ENCODE measurements at places on chromosomes 1 and 21.

DNA sequence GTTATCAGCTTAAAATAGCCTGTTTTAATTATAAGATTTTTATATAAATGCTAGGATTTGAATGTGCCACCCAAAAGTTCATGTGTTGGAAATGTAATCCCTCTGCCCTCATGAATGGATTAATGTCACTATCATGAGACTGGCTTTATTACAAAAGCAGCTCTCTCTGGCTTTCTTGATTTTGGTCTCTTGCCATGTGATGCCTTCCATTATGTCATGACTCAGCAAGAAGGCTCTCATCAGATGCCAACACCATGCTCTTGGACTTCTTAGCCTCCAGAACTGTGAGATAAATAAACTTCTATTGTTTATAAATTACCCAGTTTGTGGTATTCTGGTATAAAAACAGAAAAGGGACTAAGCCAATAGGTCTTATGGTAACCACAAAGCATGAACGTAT, 6.9 kb upstream of the PRSS38 start:
- no peak for DNase-seq

- peak; percentile 86 for DNase-seq
Observed at GRCh38 chr21:41615613-41616012, 107.7 kb upstream of the TMPRSS2 start.

DNA sequence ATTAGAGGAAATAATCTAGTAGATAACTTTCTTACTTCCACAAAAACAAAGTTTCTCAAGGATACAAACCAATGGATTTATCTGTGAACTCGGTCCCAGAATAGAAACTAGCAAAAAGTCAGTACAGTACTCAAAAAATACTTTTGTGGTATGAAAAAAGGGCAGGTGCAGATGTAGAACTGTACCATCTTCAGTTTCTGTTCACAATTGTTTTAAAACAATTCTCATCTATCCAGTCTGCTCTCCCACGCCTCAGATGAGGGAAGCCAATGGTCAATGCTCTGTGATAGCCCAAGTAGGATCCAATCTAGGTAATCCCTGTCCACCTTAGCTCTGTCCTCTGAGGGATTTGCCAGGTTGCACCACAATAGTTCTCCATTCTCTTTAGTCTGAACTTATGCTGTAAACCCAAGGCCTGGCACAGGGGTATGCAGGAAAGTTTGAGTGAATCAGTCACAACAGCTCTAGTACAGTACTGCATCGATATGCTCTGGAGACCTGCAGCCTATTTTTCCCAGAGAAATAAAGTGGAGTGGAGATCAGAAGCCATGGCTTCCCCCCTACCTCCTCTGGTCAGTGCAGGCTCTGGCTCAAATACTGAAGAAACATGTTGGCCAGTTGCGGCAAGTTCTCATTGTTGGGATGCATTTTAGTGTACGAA, 1.4 kb downstream of the KTI12 start:
- DNase-seq, result no peak

GRCh38 chr21:42557420-42557819, 43.8 kb downstream of the SLC37A1 start:
- no peak for DNase-seq

DNA sequence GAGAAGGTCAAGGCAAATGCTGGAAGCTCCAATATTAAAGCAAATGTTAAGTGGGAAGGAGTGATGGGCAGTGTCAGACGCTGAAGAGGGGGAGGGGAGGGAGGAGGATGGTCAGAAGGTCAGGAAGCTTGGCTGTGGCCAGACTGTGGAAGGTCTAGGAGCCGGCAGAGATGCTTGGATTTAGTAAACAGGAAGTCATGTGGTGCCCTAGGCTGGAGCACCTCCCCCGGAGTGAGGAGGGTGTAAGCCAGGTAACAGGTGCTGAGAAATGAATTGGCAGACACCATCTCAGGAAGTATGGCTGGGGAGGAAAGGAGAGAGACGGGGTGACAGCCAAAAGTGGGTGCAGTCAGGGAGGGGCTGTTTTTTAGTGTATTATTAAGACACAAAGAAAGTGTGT, 17.7 kb downstream of the CSMD2 start:
- no peak for DNase-seq

- DNase-seq, result no peak
Observed at GRCh38 chr21:25581582-25581981, 25.7 kb downstream of the MRPL39 start.

- DNase-seq, result peak; percentile 82
Observed at GRCh38 chr1:91900562-91900961, 14.6 kb upstream of the TGFBR3 start.

DNA sequence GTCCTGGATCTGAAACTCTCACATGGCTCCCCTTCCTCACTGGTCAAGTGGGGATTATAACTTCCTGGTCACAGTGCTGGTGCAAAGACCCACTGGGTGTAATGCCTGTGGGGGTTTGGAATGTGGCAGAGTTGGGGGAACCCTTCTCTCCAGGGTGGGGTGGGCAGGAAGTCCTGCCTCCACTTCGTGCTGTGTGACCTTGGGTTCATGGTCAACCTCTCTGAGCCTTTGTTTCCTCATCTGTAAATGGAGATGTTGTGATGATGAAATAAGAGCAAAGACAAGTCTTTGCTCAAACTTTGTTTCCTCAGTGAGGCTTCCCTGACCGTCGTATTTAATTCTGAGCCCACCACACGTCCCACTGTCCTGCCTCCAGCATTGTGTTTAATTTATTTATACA, 564.7 kb downstream of the PTPRU start:
- no peak for DNase-seq

DNA sequence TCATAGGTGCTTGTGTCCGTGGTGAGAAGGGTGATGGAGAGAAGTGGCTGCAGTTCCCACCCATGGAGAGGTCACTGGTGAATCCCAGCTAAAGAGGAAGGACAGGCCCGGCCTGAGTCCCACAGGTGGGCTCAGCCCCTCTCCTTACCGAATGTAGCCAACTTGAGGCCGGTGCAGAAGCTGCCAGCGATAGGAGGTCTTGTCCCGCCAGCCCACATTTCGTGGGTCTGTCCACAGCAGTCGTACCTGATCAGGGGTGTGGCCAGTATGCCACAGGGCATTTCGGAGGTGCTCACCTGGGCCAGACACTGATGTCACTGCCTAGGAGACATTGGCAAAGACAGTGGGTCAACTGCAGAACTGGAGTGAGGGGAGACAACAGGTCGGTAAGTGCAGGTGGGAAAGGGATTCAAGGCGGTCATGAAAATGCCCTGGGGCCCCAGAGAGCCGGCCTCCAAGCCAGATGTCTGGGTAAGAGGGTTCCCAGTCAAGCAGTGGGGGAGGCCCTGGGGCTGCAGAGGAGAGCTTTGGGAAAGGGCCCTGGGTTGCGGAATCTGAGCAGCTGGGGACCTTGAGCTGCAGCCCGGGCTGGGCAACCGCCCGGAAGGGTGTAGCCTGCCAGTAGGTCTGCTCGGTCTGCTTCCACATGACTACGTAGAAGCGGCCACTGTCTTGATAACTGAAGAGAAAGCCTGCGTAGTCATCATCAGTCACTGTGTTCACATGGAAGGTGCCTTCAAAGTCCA, 10.6 kb downstream of the THBS3 start:
- DNase-seq, result no peak

- no peak for DNase-seq
Observed at GRCh38 chr1:52125736-52126359, 16.0 kb upstream of the ZFYVE9 start.

- no peak for DNase-seq
Observed at GRCh38 chr1:41547781-41548560, 63.5 kb upstream of the EDN2 start.

DNA sequence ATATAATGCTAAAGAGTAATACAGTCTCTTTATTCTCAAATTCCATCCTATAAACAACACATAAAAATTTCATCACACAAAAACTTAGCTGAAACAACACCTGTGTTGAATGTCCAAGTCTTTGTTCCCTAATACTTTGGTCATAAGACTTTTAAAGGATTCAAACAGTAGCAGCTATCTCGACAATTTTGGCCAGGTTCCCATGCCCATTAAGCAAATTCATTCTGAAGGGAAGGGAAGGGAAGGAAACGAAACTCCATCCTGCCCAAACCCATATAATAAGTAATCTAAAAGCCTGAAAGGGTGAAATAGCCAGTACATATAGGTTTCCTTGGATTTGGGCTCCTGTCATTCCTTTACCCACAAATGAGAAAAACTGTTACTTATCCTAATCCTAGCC, 7.5 kb downstream of the IVNS1ABP start:
- no peak for DNase-seq

- no peak for DNase-seq
Observed at GRCh38 chr1:169092399-169092798, 14.1 kb upstream of the ATP1B1 start.

GRCh38 chr1:34684266-34684665, 70.6 kb upstream of the GJB5 start:
- no peak for DNase-seq

GRCh38 chr1:15701784-15702183, 17.7 kb downstream of the PLEKHM2 start:
- no peak for DNase-seq

- no peak for DNase-seq
Observed at GRCh38 chr1:27773826-27774445, 917 bp downstream of the STX12 start.

GRCh38 chr1:229991724-229992333, 75.2 kb upstream of the GALNT2 start:
- no peak for DNase-seq

- no peak for DNase-seq
Observed at GRCh38 chr1:222053790-222054294, 312.0 kb upstream of the DUSP10 start.

DNA sequence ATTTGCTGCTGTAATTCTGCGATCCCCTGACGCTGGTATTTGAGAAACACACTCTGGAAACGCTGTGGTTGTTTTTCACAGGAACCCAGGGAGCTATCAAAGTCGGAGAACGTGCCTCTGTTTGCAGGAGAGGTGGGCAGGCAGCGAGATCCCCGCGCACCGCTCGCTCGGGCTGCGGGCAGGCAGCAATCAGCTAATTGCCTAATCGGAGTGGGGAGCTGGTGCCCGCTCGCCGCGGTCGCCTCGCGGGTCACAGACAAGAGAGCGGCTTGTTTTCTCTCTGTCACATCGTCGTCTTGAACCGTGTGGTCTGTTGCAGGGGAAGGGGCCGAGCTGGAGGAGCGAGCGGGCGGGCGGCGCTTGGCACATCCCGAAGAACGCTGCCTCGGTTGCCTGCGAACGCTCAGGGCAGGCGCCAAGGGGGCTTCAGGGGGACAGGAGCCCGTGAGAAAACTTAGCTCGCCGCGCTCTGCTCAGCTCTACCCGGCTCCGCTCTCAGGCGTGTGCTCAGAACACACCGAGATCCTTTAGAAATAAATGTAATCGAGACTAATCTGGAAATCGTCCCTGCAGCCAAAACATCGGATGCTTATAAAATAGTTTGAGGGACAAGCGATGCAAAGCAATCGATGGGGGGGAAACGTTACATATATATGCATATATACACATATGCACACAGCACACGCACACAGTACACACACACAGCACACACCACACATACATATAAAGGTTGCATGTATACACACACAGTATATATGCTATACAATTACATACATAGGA, 93.6 kb upstream of the SMYD2 start:
- DNase-seq, result no peak

- DNase-seq, result no peak
Observed at GRCh38 chr1:54323921-54324250, 82.3 kb downstream of the SSBP3 start.

DNA sequence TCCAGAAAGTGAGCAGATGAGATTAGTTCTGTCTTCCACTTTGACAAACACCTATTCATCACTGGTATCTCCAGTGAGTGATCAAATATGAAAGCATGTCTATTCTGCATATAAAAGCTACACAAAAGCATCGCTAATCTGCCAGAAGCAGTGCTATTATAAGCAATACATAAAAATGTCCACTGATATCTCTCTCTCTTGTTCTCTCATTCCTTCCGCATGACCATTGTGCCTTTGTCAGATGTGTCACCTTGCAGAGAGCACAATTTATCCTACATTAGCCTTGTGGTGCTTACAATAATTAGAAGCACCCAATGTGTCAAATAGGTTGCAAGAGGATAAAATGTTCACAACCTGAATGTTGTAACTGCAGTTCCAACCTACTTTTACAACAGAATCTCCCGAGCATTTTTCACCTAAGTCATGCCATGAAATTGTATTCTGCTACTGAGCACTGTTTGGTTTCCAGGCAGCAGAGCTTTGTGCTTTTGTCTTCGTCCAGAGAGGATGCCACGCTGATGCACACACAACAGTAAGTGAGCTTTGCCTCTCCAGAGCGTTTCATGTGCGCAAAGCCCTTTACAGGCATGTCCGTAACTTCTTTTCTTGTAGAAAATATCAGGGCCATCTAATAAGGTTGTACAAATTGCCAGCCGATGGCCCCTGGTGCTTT, 198.7 kb upstream of the PLD5 start:
- DNase-seq, result no peak

DNA sequence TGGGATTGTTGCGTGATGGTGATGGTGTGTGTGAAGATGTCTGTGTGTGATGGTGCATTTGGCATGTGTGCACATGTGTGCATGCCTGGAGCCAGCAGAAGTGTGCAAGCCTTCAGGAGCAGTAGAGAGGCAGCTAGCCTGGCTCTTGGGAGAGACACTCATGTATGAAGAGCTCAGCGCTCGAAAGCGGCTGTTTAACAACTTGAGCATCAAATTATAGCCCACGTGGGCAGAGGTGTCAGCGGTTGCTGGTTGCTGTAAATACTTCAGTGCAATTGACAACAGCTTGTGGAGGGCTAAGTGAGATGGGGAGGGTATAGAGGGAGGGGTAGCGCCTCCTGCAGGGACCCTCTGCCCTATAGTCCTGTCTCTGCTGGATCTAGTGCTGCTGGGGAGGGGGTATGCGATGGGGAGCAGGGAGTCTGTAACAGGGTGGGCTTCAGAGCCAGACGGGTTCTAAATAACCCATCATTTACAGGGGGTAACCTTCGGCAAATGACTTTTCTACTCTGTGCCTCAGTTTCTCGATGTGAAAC, 21.5 kb downstream of the FOXD2 start:
- DNase-seq, result no peak

DNA sequence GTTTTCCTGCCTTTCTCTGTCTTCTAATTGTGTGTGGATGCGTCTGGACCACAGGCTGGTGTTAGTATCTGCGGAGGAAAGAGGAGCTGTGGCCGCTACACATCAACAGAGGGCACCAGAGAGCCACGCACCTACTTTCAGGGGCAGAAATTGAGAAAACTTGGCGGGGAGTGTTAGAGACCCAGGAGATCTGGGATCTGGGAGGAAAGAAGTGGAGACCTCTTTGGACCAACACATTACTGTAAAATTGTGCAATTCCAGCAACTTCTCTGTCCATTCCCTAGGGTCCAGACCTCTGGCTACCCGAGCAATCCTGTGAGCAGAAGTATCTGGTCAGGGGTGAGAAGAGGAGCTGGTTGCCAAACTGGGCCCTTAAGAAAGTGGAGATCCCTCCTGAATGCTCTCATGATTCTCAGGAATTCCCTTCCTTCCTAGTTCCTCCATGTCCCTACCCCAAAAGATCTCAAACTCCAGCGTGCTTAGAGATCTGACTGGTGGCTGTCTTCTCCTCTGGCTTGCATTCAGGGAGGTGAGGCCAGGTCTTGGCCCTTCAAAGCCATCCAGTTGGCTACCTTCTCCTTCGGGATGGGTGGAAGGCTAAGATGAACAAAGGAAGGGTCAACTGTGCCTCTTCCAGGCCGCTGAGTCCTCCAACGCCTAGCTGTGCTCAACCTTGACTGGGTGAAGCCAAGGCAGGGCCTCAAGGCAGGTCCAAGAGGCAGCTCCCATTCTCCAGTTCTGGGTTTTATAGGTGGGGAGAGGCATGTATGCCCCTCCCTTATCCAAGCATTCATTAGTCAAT, 1.2 kb upstream of the KIRREL1 start:
- DNase-seq, result no peak
